OCI-LY7 (cell line): ENCODE measurements at places on chromosomes 13 and 19. TPM values are rescaled to one million over a fixed set of nuclear protein-coding genes. Genes with fewer than 3 reads are reported as not detected.

OXGR1 gene
- total RNA-seq = not detected in 2 replicates

SOX21 gene
- total RNA-seq = not detected in 2 replicates

LILRA2 gene
- total RNA-seq = 5.0 and 5.5 TPM in 2 replicates

CGB3 gene
- not detected in 2 replicates for total RNA-seq

RDH8 gene
- not detected in 2 replicates for total RNA-seq

ZFP14 gene
- total RNA-seq = 6.2 and 7.9 TPM in 2 replicates

MBD3 gene
- 168 TPM in 2 replicates for total RNA-seq

BTBD2 gene
- total RNA-seq = 91.6 and 109 TPM in 2 replicates

ZNF506 gene
- 29.7 and 32.3 TPM in 2 replicates for total RNA-seq

CLEC17A gene
- 22.5 and 27.4 TPM in 2 replicates for total RNA-seq

MYDGF gene
- 65.0 and 77.3 TPM in 2 replicates for total RNA-seq

CAMSAP3 gene
- 1.9 and 2.8 TPM in 2 replicates for total RNA-seq

WIZ gene
- 35.9 and 38.3 TPM in 2 replicates for total RNA-seq

C1QTNF9 gene
- total RNA-seq = not detected in 2 replicates

FAM83E gene
- 3.0 and 5.6 TPM in 2 replicates for total RNA-seq

IGSF23 gene
- not detected in 2 replicates for total RNA-seq

ZNF302 gene
- 26.9 and 30.3 TPM in 2 replicates for total RNA-seq
